Hypothalamus (tissue), 51 donors: ENCODE measurements at places on chromosomes 2 and 18.

GRCh38 chr2:20949256-20949655 lies 94.6 kb downstream of the APOB start:
- no peak for DNase-seq

DNA sequence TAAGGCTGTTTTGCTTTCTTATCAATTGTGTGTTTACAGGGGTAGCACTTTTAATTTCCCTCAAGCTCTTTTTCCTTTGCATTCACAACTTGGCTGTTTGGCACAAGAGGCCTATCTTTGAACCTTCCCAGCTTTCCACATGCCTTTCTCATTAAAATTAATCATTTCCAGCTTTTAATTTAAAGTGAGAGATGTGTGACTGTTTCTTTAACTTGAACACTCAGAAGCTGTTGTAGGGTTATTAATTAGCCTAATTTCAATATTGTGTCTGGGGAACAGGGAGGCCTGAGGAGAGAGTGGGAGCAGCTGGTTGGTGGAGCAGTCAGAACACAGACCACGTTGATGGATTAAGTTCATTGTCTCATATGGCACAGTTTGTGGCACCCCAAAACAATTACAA lies 4.7 kb downstream of the ASB1 start:
- DNase-seq: no peak

DNA sequence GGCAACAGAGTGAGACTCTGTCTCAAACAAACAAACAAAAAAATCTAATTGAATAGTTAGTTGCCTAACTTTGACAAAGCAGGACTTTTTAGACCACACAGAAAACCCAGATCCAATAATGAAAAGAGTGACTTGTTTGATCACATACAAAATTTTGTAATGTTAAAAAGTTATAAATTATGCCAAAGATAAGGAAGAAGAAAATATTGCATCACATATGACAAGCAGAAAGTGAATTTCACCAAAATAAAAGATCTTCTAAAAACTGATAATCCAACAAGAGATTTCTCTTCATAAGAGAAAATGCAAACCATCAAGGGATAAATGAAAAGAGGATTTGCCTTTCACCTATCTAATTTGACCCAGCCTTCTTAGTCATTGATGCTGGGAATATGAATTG lies 2.8 kb upstream of the RMP24 start:
- DNase-seq: no peak

DNA sequence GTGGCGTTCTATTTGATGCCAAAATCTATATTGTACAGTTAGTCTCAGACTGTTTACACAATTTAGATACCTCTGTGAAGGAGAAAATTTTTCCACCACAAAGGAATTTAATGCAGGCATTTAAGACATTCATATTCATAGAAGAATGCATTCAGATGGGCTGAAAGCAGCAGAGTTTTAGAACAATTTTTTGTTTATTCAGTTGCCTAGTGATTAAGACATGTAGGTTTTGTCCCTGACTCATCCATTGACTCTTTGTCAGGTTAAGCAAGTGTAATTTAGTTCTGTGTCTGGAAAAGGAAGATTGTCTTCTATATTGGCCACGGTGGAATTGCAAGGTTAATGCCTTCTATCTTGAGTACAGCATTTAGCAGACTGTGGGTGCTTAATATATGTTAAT lies 515.0 kb downstream of the PARD3B start:
- no peak for DNase-seq

DNA sequence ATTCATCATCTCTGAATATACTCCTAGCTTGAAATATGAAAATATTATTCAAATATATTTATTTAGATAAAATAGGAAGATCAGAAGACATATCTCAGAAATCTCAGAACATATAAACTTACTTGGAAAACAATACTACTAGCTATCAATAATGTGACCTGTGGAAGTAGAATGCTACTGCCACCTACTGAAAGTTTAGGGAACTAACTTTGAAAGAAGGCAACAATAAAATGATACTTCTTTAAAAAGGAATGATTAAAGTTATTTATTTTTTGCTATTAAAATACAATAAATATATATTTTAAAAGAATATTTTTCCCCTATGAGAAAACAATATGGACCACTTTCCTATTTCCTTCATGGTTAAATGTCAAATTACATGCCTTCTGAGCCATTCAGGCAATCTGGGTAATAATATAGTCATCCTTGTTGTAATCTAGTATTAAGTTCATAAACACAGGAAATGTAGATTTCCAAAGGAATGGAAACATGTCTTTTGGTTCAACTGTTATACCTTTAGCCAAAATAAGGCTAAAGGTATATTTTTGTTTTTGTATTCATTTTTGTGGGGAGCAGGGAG lies 26.0 kb downstream of the ACADL start:
- no peak for DNase-seq

DNA sequence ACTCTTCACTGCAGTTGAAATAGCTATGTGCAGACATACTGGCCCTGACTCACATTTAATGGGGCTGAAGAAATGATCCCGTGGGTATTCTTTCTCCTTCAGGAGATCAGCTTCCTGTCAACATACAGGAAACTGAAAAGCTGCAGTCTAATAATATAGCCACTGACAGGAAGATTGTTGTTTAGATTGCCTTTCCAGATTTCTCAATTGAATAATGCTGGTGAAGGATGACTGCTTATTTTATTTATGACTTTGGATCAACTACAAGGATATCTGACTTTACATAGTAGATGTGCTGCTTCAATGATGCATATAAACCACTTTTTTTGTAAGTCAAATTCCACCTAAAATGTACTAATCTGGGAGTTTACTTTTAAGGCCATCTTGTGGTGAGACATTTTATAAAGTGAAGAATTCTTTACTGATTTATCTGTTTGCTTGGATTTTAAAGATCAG lies 93.4 kb upstream of the MAP4K3 start:
- DNase-seq: no peak

DNA sequence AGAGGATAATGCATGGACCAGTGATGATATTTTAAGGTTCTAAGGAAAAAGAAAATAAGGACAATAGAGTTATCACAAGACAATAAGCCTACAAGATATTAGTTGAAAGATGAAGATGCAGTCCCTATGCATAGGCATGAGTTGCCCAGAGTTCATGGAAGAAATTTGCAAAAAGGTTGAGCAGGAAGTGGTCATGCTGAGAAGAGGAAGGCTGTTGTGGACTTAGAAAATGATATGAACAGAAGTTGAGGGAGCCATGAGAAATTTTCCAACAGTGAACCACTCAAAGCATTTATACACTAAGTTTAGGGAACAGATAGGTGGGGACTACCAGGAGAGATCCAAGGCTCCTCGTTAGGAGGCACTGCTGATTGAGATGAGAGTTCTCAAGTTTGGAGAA lies 3.5 kb downstream of the OSBPL6 start:
- DNase-seq: no peak

DNA sequence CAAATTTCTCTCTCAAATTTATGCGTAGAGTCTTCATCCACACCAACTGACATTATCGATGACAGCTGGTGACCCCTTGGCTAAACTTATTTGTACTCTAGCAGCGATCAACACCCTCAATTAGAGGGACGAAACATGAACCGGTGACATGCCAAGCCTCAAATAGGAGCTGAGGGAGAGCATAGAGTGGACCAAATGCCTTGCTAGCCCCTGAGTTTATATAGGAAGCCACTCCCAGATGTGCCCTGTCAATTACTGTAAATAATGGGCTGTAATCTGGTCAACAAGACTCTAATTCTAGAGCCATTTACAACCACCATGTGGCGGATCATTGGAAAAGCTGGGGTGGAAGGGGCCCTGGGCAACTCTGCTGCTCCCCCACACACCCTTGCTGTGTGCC lies 47.6 kb upstream of the FHL2 start:
- DNase-seq: no peak

DNA sequence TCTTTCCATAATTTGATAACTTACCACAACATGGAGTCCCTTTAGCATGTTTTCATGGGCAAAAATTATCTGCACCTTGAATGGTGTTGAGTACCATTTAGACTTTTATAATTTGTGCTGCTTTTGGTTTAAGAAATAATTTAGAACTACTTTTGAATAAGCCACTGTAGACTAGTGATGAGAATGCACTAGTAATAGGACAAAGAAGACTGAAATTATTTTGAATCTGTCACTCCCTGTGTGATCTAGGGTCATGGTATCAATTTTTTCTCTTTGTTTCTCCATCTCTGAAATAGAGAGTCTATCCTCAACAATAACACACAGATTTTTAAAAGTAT lies 37.7 kb downstream of the EFEMP1 start:
- no peak for DNase-seq

GRCh38 chr2:27042159-27042661 lies 9.3 kb upstream of the AGBL5 start:
- no peak for DNase-seq

- DNase-seq: no peak
These were observed 72.4 kb upstream of the NPAS2 start for GRCh38 chr2:100747551-100747950.

- no peak for DNase-seq
These were observed 48.9 kb upstream of the IL1RL1 start for GRCh38 chr2:102262216-102263129.

GRCh38 chr2:241609859-241610793 lies 26.8 kb downstream of the THAP4 start:
- DNase-seq: no peak

- DNase-seq: no peak
These were observed 65.8 kb upstream of the ATL2 start for GRCh38 chr2:38442643-38443541.

GRCh38 chr2:203799908-203800307 lies 67.7 kb upstream of the CTLA4 start:
- no peak for DNase-seq

DNA sequence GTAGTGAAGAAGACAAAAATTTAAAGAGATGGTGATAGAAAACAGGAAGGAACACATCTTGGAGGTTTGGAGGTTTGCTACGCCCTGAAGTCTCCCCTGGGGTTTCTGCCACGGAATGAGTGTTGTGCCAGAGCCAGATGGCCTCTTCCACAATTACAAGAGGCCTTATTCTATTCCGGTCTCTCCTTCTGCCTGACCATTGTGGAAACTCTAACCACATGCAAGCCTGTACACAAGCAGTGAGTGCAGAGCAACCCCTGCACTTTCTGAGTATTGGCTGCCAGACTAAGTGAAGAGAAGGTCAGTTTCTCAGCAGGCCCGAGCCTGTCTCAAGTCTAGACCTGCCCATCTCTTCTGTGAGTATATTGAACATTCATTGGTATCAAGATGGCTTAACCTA lies 22.7 kb upstream of the MYO1B start:
- DNase-seq: no peak

DNA sequence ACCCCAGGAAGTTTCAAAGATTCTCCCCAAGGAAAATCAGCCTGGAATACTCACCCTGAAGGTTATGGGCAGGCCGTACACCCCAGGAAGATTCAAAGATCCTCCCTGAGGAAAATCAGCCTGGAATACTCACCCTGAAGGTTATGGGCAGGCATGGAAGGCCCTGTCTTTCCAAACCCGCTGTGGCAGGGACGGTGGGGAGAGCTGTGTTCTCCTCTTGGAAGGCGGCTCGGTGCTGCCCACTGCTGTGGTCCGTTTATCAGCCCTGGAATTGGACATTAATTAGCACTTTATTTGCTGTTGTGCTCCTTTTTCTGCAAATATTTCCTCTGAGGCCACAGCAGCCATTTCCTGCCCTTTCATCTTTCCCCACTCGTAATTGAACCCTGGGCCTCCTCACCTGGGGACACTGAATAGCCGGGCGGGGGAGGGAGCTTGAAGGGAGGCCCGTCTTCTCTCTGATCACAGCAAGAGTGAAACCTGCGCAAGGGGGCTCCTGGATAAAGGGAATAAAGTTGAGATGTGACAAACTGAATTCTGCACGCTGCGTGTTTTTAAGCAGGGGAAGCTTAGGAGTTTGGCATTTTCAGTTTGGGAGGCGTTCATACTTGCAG lies 308.7 kb upstream of the SALL3 start:
- DNase-seq: no peak

DNA sequence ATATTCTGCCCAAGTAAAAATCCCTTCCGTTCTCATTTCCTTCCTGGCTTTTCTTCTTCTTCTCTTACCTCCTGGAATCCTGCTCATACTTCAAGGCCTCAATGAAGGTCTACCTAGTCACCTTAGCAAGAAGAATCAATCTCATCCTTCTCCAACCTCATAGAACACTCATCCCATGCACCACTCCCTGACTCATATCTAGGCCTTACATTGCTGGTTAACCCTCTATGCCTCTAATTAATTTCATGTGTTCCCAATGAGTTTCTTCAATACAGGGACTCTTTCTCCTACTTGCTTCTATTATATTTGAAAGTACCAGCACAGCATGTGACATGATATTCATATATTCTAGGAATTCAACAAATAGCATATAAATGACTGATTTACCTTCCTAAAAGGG lies 63.0 kb downstream of the BCL11A start:
- no peak for DNase-seq

- no peak for DNase-seq
These were observed 53.6 kb downstream of the TSHZ1 start for GRCh38 chr18:75264195-75264594.

GRCh38 chr2:172113617-172114016 lies 10.9 kb upstream of the DLX2 start:
- DNase-seq: no peak

- no peak for DNase-seq
These were observed 304.7 kb downstream of the FBXO15 start for GRCh38 chr18:73842795-73843394.

GRCh38 chr18:40258311-40258710 lies 1696.7 kb upstream of the PIK3C3 start:
- DNase-seq: no peak

- DNase-seq: no peak
These were observed 26.1 kb upstream of the ST3GAL5 start for GRCh38 chr2:85914922-85915321.

GRCh38 chr18:2441544-2441943 lies 129.8 kb downstream of the METTL4 start:
- DNase-seq: no peak

GRCh38 chr2:169513094-169513493 lies 3.6 kb downstream of the KLHL41 start:
- DNase-seq: no peak

GRCh38 chr18:5059696-5060032 lies 137.4 kb downstream of the AKAIN1 start:
- no peak for DNase-seq

DNA sequence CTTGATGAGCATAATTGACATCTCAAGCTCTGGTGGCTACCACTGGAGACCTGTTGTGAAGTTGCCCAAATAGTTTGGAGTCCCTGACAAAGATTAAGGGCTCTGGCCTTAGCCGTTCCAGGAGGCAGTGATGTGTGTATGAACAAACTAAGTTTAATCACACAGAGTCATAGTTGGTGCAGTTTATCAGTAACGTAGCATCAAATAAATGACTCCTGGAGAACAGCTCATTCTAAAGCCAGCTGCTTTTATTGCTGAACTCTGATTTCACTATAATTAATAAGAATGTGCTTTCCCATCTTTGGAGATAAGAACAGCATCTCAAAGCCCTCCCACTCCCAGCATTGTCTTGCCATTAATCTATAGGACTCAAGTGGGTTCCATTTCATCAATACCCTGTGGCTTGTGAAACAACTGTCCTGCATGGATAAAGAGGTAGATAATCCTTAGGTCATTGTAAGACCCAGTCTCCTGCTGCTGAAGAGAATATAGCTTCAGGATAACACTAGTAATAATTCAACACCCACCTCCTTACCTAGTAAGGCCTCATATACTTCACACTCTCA lies 211.4 kb upstream of the THUMPD2 start:
- DNase-seq: no peak

- no peak for DNase-seq
These were observed 15.9 kb downstream of the CCDC93 start for GRCh38 chr2:117997872-117998454.

- DNase-seq: no peak
These were observed 540.0 kb upstream of the SLC39A10 start for GRCh38 chr2:195117011-195117410.
